ENCODE measurements at places on chromosomes 5 and 9.

- DNase-seq = no peak
Observed at GRCh38 chr9:89617978-89618377, 13.2 kb downstream of the GADD45G start.

DNA sequence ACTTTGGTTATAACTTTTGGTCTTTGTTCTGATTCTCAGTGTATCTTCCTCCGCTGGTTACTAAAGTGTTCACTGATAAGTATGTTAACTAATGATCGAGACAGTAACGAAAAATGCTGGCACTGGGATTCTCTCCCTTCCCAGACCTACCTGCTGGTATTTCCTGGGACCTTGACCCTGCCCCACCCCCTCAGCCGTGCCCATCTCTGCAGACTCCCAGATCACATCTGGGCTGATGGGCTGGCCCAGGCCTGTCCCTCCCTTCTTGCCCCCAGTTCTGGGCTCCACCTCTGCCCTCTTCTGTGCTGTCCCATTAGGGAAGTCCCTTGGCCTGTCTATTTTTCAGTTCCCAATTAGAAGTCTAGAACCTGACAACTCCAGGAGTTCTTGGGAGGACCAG is 46.9 kb downstream of the NEURL1B start:
- no peak for DNase-seq

DNA sequence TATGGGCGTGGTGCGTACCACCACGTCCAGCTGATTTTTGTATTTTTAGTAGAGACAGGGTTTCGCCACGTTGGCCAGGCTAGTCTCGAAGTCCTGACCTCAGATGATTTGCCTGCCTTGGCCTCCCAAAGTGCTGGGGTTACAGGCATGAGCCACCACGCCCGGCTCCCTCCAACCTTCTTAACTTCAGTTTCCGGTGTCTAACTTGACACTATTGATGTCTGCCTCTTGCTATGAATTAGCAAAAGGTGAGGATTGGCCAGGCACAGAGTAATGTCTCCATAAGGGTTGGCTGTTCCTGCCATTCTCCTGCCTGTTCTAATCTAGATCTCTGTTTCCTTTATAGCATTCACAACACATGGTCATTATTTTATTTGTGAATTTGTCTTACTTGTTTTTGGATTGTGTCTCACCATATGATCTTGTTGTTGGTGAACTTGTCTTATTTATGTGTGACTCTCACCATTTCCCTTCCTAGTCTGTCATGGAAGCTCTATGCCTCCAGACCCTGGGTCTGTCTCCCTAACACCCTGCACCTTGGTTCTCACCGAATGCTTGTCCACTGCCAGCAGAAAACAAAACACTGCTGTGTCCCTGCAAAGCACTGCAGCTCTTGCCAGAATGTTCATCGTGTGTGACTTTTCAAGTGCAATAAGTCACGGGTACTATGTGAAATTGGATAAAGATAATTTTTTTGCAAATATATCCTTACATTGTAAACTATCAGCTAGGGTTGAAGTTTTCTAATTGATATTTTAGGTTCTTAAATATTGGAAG is 26.0 kb downstream of the BASP1 start:
- no peak for DNase-seq

DNA sequence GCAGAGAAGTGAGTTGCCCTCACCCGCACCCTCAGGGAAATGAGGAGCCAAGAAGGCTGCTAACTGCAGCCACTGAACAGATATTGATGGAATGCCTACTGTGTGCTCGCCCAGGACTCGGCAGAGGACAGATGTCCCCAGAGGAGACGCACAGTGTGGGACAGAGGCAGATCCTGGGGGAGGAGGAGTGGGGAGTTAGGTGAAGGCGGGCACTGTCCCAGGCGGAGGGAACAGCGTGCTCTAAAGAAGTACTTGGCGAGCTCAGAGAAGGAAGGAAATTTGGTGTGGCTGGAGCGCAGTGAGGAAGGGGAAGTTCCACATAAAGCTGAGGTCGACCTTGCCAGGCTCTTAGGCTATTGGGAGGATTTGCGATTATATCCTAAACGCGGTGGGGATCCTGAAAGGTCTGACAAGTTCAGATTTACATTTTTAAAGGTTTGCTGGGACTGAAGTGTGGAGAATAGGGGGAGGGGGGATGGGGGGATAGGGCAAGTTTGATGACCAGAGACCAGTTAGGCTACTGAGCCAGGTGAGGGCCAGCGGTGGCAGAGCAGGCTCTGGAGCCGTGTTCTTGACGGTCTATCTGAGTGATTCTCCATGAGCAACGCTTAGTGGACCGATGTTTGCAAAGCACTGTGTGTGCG is 23.6 kb upstream of the CERCAM start:
- no peak for DNase-seq

DNA sequence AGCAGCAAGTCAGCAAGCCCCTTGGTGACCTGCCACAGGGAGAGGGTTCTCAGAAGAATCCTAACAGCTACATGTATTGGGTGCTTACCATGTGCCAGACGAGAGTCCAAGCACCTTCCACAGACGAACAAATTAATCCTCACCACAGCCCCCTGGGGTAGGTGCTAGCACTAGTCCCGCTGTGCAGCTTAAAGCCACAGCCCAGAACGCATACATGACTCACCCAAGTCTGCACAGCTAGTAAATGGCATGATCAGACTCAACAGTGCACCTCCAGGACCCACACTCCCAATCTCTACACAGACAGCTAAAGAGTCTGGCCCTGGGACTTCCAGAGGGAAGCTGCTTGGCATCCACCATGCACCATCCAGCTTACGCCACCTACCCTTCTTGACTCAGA is 111.5 kb downstream of the PAX5 start:
- no peak for DNase-seq

DNA sequence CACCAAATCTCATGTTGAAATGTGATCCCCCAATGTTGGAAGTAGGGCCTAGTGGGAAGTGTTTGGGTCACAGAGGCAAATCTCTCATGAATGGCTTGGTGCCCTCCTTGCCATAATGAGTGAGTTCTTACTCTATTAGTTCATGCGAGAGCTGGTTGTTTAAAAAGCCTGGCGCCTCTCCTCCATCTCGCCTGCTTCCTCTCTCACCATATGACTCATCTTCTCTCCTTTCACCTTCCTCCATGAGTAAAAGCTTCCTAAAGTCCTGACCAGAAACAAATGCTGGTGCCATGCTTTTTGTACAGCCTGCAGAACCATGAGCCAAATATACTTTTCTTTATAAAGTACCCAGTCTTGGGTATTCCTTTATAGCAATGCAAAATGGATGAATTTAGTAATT is 20.9 kb upstream of the ARHGAP26 start:
- no peak for DNase-seq

DNA sequence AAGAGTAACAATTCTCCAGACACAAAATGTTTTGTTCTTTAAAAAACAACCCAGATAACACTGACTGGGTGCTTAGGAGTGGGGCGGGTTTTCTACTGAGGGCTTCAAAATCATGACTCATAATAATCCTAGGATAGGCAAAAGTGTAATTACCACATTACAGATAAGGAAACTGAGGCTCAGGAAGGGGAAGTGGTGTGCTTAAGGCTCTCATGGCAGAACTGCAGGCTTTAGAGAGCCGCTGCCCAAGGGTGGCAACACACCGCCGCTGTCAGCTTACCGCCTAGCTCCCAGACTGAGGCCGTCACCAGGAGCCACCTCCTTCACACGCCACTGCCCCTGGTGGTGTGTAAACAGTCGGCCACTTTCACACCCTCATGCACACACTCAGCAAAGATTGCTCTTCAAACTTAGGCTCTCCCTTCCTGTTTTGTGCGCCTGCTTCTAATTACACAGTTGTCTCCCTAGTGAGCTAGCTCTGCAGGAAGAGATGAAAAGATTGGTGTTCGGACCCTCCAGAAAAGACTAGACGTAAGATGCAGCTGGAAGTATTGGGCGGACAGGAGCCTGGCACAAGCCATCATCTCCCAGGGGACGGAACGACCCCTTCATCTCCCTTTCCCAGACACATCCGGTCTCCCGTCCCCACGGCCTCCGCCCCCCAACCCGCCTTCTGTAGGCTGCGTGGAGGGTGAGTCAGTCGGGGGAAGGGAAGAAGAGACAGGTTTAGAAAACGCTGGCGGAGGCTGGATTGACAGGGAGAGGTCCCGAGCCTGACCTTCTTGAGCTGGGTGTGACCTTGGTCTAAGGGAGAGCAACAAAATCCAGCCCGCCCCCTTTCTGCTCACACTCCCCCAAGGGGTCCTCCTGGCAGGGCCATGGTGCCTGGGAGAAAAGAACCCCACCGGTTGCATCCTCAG is 162.7 kb downstream of the SYK start:
- no peak for DNase-seq

DNA sequence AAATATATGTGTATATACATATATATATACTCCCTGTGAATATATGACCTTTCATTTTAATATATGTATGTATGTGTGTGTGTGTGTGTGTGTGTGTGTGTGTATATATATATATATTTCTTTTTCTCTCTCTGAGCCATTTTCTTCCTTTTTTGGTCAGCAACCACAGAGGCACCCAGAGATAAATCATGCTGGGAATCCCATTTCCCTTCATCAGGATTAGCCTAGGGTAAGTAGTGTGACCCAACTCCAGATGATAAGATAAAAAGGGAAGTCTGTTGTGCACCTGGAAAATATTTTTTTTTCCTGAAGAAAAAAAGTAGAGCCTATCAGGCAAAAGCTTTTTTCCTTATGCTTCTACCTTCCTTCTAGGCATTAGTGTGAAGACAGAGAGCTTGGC is 25.4 kb upstream of the SUB1 start:
- DNase-seq = no peak

- DNase-seq = no peak
Observed at GRCh38 chr9:37820142-37820541, 19.5 kb downstream of the DCAF10 start.

DNA sequence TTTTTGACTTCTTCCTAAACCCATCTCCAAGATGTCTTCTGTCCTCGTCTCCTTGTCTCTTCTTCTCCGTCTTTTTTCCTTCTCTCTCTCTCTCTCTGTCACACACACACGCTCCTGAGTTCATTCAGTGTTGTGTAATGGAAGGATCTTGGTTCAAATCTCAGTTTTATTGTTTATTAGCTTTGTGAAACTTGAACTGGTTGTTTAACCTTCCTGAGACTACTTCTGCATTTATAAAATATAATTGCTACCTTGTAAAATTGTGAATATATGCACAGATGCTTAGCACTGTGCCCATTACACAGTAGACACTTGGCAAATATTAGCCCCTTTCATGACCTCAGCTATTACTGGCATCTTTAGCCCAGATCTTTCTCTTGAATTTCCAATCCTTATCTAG is 2.4 kb upstream of the NADK2 start:
- no peak for DNase-seq

DNA sequence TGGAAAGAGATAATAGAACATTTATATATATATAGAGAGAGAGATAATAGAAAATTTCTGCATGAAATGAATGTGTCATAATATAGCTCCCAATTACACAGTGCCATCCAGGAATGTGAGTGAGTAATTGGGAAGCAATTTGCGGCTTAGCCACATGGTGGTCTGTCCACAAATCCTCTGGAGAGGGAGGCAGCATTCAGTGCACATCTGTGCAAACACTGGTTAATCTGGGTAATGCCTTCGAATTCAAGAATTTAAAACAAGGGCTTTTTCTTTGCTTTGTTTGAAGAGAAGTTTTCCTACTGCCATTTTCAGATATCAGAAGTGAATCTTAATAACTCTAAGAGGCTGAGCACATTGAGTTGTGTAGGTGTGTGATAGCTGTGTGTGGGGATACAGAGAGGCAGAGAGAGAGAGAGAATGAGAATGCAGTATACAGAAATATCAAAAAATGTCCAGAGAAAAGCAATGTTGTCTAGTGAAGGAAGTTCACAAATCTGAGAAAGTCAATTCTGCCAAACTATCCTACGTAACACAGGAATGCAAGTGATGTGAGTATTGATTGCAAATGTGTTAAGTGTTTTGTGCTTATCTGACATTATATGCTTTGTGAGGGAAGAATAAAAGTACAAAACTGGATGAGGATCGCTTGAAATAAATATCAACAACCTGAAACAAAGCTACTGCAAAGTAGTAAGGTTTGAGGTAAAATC is 134.6 kb downstream of the EDIL3 start:
- no peak for DNase-seq

DNA sequence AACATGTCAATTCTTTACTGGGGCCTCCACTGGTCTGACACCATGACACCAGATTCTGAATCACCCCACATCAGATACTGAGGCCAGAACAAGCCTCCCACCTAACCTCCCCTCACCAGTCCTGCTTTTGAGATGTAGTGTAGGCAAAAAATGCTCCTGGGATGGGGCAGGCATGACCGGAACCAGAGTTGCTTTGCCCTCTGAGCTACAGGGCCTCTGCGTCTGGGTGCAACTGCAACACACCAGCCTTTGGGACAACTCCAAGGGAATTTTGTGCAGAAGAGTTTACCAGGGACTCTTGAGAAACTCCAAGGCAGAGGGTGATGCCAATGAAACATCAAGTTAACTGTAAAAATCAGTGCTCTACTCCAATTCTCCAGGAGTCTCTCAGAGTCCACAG is 79.4 kb downstream of the SIL1 start:
- DNase-seq = no peak

DNA sequence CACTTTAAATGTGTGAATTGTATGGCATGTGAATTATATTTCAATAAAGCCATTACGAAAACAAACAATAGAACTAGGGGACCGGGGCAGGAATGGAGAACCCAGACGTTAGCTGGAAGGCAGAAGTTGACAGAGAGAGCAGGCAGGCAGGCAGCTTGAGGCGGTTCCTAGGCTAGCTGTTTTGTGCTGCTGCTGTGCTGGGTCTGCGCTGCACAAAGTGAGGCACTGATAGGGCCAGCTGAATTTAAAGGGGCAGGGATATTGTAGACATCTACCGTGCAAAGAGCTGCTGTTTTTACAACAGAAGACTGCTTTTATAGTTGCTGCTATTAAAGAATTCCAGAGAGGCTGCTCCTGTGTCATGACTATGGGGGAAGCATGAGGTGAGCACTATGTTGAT is 21.6 kb upstream of the MIER3 start:
- DNase-seq = no peak

DNA sequence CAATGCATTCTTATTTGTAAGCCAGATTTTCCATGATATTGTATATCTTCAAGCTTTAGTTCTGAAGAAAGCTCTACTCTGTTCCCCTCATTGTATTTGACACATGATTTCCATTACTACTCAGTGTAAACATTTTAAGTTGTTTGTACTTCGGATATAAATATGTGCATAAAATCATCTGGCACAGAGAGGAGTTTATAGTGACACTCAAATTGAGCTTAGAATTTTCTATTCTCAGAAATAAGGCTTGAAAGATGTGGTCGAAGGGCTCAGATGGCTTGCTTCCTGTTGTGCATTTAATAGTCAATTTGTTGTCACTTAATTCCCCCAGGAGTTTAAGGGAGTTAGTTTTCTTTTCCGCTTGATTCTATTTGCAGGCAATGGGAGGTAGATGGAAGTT is 88.8 kb downstream of the PPIC start:
- DNase-seq = no peak

Data from effector memory CD8-positive, alpha-beta T cell (primary cell).